ENCODE measurements at places on chromosomes 11 and 22.

- DNase-seq: no peak
These were observed 49.5 kb downstream of the PRR5L start for GRCh38 chr11:36345535-36346141.

GRCh38 chr11:73969091-73969490 lies 13.6 kb downstream of the UCP2 start:
- no peak for DNase-seq

GRCh38 chr11:27193434-27194225 lies 153.0 kb downstream of the BBOX1 start:
- no peak for DNase-seq

DNA sequence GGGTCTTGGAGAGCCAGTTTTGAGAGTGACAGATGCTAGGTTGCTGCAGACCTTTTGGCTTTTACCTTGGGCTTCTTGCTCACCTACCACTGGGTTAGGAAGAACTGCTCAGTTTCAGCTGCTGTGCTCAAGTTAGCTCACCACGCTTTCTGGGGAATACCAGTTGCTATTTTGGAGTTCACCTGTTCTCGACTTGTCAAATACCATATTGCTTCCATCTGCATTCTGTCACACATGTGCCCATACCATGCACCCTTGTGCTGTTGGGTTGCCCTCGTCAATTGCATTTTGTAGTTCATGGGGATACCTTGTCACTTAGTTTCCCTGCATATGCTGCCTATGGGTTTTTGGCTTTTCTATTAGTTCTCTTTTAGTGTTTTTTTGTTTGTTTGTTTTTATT lies 23.0 kb upstream of the BARX2 start:
- DNase-seq: no peak

GRCh38 chr11:7612056-7612660 lies 61.1 kb downstream of the CYB5R2 start:
- DNase-seq: peak; percentile 15

GRCh38 chr11:65645710-65646109 lies 7.8 kb downstream of the SIPA1 start:
- no peak for DNase-seq

DNA sequence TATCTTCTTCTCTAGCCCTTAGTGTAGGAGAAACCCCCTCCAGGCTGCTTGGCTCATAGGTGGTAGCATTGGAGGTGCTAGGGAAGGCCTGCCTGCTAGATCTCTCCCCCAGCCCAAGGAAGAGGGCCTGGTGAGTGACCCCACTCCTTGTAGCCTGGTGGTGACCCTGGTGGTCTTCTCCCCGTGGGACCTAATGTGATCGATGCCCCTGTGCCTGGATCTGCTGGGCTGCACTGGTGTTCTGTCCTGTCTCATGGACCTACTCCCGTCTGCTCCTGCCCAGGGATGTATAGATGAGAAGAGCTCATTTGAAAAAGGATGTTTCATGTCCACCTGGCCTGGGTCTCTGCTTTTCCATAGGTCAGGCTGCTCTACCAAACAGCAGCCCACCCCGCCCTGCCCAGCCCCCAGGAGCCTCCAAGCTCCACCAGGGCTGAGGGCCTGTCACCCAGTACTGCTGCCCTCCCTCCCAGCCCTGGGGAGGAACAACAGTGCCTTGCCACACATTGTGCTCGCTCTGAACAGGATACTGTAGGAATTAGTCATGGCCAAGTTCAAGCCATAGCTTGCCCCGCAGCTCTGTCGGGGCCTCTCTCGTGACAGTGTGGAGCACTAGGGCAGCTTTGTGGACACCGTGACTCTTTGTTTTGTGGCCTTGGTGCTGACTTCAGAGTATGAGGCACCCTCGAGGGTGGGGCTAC lies 19.7 kb downstream of the SLC37A2 start:
- DNase-seq: no peak

DNA sequence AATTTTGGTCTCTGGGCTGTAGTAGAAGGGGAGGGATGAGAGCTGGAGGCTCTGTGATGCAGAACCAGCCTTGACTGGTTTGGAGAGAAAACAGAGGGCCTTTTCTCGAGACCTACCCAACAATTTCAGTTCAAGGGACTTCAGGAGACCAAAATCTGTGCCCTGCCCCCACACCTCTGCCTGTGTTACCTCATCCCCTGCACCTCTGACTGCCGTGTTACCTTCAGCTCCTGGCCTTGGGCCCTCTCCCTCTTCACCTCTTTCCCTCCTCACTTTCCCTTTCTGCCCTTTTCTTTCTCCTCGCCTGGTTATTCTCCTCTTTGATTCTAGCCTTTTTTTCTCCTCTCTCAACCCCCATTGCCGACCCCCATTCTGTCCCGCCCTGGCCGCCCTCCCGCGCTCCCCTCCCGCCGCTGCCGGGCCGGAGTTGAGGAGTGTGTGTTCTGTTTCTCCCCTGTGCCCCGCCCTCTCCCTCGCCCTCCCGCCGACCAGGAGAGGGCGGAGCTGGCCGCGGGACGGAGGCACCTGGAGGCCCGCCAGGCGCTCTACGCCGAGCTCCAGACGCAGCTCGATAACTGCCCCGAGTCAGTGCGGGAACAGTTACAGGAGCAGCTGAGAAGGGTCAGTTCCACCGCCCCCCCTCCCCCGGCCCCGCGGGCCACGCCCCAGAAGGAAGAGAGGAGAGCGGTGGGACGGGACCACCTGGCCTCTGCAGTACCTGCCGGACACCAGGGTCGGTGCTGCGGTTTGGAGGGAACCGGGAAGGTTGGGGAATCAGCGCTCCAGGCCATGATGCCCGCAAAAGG lies 27.2 kb downstream of the PHLDB1 start:
- DNase-seq: no peak

- DNase-seq: no peak
These were observed 21.6 kb downstream of the ASCL2 start for GRCh38 chr11:2248762-2249161.
